Stomach (tissue), 19 donors: ENCODE measurements at places on chromosomes 4 and X. TPM values are rescaled to one million over a fixed set of nuclear protein-coding genes. Genes with fewer than 3 reads are reported as not detected.

DNA sequence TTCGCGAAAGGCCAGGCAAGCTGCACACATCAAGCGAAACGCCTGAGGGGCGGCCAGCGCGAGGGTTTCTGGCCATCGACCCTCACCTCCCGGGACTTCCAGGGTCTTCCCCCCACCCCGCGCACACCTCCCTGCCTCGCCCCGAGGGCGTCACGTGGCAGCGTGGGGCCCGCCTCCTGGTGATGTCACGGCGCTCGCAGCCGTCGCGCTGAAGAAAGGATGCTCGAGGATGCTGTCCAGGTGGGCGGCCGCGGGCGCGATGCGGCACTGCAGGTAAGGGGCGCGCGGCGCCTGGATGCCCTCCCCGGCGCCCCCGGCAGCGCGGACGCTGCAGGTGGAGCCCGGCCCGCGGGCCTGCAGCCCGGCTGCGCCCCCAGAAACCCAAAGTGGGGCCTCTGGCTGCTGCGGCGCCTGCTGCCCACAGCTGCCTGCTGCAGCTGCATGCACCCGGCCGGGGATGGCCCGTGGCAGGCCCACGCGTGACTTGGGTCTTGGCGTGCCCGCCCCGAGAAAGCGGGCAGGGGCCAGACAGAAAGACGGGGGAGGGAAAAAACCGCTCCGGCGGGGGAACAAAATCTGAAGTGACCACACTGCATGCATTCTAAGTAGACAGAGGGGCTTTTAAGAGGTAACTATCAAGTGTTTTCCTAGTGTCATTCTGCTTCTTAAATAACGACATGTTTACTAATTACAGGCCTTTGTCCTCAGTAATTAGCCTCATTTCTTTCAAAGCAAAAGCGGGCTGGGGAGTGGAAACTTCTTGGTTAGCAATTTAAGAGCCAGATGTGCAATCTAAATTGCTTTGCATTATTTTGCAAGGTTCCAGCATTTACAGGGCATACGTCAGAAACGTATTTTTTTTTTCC lies 1.7 kb downstream of the CLCN4 start:
- peaks cover 6% of the 10 kb centered on the region for H3K27me3 ChIP-seq
- peak overlapping the region; percentile 37 for H3K27ac ChIP-seq
- peaks cover 26% of the 10 kb centered on the region for H3K4me1 ChIP-seq
- H3K4me3 ChIP-seq = peak overlapping the region; percentile 23
- H3K36me3 ChIP-seq = no peaks in the 10 kb centered on the region
- DNase-seq = no peak

GRCh38 chrX:96722781-96723180 lies 38.1 kb downstream of the DIAPH2 start:
- H3K27me3 ChIP-seq = no peaks in the 10 kb centered on the region
- H3K4me3 ChIP-seq = no peak overlapping the region
- no peak for DNase-seq
- peaks cover 13% of the 10 kb centered on the region for H3K4me1 ChIP-seq
- no peak overlapping the region for H3K27ac ChIP-seq

DNA sequence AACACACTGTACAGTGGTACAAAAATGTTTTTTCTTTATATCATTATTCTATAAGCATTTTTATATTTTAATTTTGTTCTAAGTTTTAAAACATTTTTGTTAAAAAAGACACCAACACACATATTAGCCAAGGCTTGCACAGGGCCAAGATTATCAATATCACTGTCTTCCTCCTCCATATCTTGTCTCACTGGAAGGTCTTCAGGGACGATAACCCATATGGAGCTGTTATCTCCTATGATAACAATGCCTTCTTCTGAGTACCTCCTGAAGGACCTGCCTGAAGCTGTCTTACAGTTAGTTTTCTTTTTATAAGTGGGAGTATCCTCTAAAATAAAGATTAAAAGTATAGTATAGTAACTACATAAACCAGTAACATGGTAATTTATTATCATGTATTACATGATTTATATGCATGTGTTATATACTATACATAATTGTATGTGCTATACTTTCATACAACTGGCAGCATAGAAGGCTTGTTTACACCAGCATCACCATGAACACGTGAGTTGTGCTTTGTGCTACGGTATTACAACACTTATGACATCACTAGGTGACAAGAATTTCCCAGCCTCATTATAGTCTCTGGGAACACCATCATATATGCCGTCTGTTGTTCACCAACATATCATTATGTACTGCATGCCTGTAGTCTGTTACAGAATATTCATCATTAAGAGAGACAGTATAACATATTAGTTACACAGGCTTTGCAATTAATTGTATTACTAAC lies 90.7 kb downstream of the WDFY3 start:
- no peaks in the 10 kb centered on the region for H3K36me3 ChIP-seq
- no peak overlapping the region for H3K4me3 ChIP-seq
- no peaks in the 10 kb centered on the region for H3K27me3 ChIP-seq
- no peak for DNase-seq
- H3K27ac ChIP-seq = no peak overlapping the region
- peaks cover 2% of the 10 kb centered on the region for H3K4me1 ChIP-seq

GRCh38 chrX:72236841-72237240 lies 2.0 kb downstream of the ERCC6L start:
- no peaks in the 10 kb centered on the region for H3K36me3 ChIP-seq
- no peak for DNase-seq
- no peak overlapping the region for H3K4me3 ChIP-seq
- no peaks in the 10 kb centered on the region for H3K27me3 ChIP-seq
- H3K27ac ChIP-seq = no peak overlapping the region
- H3K4me1 ChIP-seq = no peaks in the 10 kb centered on the region

The NLRP2B gene
- polyA plus RNA-seq = not detected

The HTT gene
- 14.3 TPM for polyA plus RNA-seq

The CCNG2 gene
- polyA plus RNA-seq = 14.1 TPM
